ENCODE measurements at places on chromosomes 2 and 18.

DNA sequence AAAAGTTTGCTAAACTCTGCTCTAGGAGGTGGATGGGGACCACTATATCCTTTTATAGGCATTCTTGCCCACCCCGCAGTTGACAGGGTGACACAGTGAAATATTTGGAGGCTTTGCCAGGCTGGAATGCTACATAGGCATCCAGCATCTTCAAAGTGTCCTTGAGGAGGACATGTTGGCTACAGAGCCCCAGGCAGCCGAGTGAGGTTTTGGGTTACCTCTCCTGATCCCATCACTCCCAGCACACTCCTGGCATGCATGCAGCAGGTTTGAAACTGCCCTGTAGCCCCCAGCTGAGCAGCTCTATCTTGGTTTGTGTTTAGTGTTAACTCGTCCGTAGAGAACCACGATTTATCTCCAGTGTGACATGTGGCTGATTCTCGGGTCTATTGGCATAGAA, 7.3 kb downstream of the FOSL2 start:
- no peak for DNase-seq

GRCh38 chr2:39685126-39685525, 19.4 kb downstream of the TMEM178A start:
- DNase-seq: no peak

GRCh38 chr2:195482010-195482409, 175.0 kb upstream of the SLC39A10 start:
- DNase-seq: no peak

- DNase-seq: no peak
Observed at GRCh38 chr2:28629910-28630309, 121.7 kb upstream of the PPP1CB start.

DNA sequence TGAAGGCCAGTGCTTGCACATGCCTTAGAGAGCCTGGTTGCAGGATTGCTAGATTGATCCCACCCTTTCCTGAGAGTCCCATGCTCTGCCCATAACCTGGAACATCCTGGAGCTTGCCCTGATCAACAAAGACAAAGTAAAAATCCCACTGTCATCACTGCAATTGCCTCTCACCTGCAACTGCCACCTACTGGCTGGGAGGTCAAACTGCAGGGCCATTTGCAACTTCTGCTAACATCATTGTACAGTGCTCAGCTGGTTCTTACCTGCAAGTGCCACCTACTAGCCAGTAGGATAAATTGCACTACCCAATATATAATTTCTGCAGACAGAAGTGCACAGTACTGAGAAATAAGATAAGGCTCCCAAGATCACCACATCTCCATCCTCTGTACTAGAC, 947.5 kb downstream of the CPS1 start:
- DNase-seq: no peak

GRCh38 chr2:101002562-101003277, 631 bp downstream of the RPL31 start:
- DNase-seq: peak; percentile 28

DNA sequence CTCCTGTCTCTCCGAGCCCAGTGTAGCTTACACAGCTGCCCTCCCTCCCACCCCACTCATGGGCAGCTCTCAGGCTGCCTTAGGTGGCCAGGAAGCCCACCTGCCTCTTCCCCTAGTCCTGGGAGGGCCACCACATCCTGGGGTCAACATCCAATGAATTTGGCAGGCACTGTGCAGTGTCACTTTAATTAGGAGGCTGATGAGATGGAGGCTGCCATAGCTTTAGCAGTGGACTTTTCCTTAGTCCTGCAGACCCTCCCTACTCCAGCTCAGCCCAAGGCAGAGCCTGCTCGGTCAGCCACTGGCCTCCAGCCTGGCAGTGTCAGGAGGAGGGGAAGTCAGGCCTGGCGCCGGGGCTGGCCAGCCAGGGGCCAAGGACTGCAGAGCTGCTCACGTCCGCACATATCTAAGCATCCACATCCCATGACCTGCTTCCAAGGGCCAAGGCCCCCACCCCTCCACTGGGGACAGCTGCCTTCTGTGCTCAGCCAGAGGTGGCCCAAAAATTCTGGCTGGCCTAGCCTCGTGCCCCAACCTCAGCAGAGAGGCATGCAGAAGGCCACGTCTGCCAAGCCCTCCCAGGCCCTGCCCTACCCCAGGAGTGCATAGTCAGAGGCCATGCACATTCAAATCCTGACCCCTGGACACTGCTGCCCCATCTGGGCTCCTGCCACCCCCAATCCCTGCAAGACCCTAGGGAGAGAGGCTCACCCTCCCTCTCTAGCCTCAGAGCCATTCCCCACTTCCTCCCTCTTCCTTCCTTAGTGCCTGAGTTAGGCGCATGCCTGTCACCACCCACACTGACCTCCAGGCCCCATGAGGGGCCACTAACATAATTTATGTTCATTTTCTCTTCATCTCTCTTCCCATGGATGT, 33.1 kb downstream of the ADRA2B start:
- no peak for DNase-seq

- DNase-seq: no peak
Observed at GRCh38 chr2:25960920-25961319, 21.4 kb downstream of the KIF3C start.

GRCh38 chr2:119252186-119253113, 28.8 kb downstream of the STEAP3 start:
- no peak for DNase-seq

DNA sequence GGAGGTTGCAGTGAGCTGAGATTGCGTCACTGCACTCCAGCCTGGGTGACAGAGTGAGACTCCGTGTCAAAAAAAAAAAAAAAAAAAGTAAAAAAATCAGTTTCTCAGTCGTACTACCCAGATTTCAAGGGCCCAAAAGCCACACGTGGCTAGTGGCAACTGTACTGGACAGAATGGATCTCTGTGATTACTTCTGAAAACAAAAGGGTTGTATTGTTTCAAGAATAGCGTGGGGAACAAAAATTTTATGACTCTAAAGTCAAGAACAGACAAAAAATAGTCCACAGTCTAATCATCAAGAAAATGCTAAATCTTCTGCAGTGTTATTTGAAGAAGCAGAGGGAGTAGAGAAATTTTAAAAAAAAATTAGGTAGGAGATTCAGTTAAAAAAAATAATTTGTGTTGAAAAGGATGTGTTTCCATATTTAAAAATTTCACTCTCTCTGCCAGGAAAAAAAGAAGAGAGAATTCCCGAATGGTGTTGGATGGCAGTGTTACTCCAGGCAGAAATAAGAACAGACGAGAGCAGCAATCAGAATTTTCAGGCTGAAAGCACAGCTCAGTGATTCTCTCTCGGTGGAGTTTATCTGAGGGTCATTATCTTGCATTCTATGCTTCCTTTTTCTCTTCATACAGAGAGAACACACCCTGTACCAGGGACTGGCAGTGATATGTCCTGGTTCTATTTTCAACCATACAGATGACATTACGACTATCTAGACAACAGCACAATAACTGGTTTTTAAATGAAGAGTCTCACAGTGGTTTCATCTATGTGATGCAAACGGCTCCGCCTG, 61.8 kb downstream of the CABYR start:
- no peak for DNase-seq

DNA sequence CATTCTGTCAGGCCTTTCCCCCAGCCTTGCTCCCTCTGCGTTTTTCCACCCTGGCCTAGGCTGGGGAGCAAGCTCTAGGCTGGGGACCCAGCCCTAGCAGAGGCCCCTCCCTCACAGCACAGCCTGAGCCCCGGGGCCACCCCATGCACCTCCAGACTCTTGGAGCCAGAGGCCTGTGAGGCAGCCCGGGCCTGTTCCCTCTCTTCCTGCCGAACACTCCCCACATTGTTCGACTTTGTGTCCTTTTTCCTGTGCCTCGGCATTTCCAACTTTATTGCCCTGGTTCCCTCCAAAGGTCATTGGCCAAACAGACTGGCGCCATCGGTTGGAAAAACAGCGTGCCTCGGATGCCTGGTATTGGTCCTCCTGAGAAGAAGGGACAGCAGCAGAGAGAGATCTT, 79.7 kb downstream of the HS1BP3 start:
- DNase-seq: no peak

DNA sequence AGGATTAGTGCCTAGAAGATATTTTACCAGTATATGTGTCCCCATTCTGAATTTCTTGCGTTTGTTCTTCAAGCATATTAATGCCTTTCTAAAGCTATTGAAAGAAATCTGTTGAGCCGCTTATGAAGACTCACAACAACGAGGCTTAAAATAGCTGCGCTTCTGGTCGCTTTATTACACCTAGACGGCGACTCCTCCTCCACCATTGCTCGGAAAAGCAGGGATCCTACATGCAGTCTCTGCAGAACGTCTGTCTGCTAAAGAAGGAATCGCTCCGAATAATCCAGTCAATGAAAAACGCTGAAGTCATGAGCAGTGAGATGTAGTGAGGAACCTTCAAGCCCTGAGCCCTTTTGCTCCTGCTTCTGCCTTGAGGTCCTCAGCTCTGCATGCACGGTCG, 94.8 kb upstream of the ZNF516 start:
- no peak for DNase-seq

DNA sequence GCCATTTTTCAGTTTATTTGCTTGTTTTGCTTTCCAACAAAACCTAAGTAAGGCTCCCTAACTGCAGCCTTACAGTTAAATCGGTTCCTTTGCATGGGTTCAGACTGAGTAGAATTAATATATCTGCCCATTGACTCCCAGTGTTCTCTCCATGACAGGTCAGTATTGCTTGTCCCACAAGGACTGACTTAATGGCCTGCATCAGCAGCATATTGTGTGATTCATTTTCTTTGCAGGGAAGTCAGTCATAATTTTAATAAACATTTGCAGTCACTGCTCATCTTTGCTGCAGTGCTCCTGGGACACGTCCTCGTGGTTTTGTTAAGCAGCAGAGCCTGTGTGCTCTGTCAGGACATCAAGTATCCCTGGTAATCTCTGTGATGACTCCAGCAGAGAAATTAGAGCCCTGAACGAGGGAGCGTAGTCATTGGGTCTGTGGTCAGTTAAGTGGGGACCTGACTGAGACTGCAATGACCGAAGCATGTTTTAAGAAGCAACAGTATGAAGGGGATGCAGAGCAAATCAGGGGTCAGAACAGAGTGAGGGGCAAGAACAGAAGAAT, 93.3 kb downstream of the CDH20 start:
- DNase-seq: no peak

DNA sequence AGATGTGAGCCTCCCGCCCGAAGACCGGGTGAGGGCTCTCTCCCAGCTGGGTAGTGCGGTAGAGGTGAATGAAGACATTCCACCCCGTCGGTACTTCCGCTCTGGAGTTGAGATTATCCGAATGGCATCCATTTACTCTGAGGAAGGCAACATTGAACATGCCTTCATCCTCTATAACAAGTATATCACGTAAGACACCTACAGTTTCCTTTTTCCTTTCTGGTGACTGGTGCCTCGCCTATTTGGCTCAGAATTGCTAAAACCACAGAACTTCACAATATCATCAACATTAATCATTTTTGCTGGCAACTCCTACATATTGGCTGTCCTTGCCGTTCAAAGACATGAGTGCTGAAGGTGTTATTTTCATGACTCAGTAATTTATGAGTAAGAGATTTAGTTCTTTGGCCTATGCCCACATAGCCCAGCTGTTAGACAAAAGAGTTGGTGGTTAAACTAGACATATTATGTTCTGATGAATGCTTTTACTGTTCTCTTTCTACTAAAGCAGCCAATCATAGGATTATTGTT, 2.2 kb downstream of the STAMBP start:
- DNase-seq: no peak

DNA sequence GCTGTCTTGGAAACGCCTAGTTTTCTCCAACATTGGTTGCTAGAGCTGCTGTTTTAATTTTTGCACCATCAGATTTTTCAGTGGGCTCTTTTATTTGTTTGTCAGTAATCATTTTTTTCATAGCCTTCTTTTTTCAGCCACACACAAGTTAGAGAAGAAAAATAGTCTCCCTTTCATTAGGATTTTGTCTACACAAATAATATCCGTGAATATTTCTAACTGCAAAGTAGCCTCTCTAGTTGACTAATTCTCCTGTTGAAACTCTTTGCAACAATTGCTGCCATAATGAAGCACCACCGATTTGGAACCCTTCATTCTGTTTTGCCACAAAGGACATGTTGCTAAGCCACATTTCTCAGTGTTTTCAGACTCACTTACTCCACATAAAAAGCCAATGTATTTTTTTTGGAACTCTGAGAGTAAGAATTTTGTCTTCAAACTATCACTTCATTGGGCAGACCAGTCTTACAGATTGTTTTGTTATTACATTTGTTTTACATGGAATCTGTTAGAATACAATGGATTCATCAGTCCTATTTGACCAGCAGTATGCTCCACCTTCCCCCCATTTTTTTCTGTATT, 9.6 kb downstream of the KCNJ3 start:
- DNase-seq: no peak

- DNase-seq: no peak
Observed at GRCh38 chr18:76396792-76397191, 98.2 kb downstream of the ZNF516 start.

DNA sequence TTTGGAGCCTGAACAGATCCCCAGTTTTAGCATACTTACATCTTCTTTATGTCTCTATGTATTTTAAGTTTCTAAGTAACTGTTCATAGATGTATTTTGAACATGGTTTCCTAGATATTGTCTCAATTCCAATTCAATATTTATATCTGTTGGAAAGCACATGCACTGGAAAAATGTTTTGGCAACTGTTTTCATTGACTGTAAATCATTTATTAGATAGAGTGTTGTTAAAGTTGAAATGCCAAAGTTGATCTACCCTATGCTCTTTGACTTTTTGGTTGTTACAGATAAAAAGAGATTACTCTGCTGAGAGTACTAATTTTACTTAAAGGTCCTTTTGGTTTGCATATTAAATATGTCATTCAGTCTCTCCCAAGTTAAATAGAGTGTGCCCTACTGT, 345.0 kb upstream of the NRP2 start:
- DNase-seq: no peak

- DNase-seq: no peak
Observed at GRCh38 chr18:24725644-24726415, 265.4 kb downstream of the HRH4 start.

DNA sequence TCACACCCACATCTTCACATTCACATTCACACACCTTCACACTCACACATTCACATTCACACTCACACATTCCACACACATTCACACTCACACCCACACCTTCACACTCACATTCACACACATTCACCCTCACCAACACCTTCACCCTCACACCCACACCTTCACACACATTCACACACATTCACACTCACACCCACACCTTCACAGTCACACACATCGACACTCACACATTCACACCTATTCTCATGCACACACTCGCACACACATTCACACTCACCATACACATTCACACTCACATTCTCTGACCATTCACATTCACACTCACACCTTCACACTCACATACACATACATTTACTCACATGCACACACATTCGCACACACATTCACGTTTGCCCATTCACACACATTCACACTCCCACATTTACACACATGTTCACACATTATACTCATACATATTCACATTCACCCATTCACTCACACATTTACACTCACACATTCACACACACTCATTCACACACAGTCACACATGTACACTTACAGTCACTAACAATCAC, 62.7 kb downstream of the BIN1 start:
- no peak for DNase-seq

GRCh38 chr18:11950824-11951223, 30.5 kb upstream of the IMPA2 start:
- no peak for DNase-seq

Data from stimulated activated CD8-positive, alpha-beta memory T cell treated with anti-CD3 and anti-CD28 coated beads, Interleukin-7, amount 100 ng/mL, for 24 hours (primary cell).